ENCODE measurements at places on chromosomes 1 and 21.

- no peak for DNase-seq
Measured at GRCh38 chr1:9186082-9186859, 48.3 kb upstream of the H6PD start.

DNA sequence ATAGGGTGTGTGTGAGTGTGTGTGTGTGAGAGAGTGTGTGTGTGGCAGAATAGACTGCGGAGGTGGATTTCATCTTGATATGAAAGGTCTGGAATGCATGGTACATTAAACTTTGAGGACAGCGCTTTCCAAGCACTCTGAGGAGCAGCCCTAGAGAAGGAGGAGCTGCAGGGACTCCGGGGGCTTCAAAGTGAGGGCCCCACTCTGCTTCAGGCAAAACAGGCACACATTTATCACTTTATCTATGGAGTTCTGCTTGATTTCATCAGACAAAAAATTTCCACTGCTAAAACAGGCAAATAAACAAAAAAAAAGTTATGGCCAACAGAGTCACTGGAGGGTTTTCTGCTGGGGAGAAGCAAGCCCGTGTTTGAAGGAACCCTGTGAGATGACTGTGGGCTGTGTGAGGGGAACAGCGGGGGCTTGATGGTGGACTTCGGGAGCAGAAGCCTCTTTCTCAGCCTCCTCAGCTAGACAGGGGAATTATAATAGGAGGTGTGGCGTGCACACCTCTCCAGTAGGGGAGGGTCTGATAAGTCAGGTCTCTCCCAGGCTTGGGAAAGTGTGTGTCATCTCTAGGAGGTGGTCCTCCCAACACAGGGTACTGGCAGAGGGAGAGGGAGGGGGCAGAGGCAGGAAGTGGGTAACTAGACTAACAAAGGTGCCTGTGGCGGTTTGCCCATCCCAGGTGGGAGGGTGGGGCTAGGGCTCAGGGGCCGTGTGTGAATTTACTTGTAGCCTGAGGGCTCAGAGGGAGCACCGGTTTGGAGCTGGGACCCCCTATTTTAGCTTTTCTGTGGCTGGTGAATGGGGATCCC lies 18.3 kb upstream of the HDAC1 start:
- DNase-seq: peak; percentile 91

- peak; percentile 83 for DNase-seq
Measured at GRCh38 chr1:59976194-59977074, 49.9 kb upstream of the CYP2J2 start.

- no peak for DNase-seq
Measured at GRCh38 chr1:217331698-217332097, 299.2 kb downstream of the GPATCH2 start.

- no peak for DNase-seq
Measured at GRCh38 chr1:118043624-118044023, 114.1 kb downstream of the WDR3 start.

DNA sequence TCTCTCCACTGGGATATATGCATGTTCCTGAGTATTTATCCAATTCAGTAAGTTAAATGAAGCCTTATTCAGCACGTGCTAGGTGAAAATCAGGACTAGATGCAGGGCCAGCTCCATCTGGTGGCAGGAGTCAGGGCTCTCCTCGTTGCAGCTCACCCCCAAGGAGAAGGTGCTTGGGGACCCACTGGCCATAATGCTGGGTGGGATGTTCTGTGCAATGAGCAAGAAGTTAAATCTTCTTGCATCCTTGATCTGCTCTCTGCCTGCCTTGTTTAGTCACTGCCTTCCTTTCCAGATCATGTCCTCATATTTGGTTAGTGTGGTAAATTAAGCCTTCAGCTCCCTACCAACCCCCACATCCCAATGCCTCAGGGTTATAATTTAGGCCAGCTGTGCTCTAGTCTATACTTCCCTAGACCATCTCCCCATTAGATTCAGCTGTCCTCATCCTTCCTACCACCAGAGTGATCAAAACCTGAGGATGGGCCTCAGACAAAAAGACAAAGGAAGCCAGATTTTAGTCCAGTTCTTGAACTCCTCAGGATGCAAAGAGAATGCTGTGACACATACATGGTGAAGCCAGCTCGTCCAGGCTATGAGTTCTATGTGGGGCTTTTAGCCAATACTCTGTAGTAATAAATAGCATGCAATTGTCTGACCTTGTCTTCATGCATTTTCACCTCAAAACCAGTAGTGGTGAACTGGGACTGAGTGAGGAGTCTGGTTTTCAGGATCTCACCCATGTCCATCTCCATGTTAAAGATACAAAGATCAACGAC lies 55.9 kb downstream of the SEC16B start:
- no peak for DNase-seq

DNA sequence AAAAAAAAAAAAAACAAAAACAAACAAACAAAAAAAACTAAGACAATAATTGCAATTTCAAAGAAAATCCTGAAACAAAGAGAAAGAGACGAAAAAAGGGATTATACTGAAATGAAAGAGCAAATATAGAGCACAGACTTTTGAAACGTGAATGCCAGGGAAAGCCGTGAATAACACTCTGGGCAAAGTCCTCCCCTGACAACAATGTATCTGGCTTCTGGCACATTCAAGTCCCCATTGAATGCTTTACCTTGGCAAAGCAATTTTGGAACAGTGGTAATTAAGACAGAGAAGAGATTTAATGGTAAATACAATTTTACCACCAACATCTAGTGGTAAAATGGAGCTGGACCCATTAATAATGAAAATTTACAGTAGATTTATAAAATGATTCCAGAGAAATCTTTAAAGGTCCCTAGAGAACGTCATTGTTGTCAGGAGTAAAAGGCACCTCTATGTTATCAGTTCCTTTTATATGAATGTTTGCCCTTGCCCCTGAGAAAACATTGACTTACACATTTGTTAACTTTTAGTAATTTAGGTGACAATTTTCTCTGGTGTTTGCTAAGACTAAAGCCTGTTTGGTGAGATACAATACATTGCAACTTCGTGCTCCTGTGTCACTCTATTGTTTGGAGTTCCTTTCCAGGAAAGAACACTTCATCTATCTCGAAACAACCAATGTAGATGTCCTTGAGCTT lies 89.7 kb downstream of the GREM2 start:
- DNase-seq: no peak

GRCh38 chr1:225685476-225686176 lies 32.7 kb upstream of the ENAH start:
- no peak for DNase-seq

GRCh38 chr1:155001425-155001674 lies 1.3 kb upstream of the ZBTB7B start:
- DNase-seq: no peak

GRCh38 chr21:42784276-42784675 lies 95.1 kb downstream of the WDR4 start:
- DNase-seq: peak; percentile 41

- DNase-seq: peak; percentile 76
Measured at GRCh38 chr1:159214149-159214760, 9.6 kb downstream of the ACKR1 start.

- DNase-seq: no peak
Measured at GRCh38 chr1:10398278-10398733, 558 bp upstream of the PGD start.

DNA sequence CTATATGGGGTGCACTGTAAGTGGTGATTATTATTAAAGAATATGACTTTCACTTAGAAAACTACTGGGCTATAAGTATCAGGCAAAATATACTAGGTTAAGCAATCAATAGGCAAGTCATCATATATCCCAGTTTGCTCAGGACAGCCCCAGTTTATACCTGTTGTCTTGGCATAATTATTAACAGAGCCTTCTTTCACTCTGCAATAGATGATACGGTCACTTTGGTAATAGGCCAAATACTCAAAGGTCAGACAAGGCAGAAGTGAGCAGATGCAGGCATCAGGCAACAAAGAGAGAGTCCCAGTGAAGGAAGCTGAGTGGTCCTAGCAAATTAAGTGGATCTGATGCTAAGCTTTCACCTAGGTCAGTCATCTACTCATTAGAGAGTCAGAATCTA lies 599.9 kb downstream of the LMO4 start:
- no peak for DNase-seq

DNA sequence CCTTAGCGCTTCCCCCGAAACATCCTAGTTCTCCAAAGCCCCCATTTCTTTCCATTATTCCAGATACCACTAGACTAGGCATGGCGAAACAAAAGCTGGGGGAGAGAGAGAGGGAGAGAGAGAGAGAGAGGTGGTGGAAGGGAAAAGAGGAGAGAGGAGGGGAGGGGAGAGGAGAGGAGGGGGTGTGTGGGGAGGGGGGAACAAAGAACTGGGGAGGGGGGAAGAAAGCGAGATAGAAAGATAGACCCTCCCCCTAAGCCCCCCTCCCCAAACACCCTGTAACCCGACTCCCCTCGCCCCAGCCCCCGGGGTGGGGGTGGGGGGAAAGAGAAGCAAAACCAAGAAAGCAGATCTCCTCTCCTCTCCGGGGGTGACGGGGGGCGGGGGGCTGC lies 352 bp downstream of the MEX3A start:
- DNase-seq: no peak

DNA sequence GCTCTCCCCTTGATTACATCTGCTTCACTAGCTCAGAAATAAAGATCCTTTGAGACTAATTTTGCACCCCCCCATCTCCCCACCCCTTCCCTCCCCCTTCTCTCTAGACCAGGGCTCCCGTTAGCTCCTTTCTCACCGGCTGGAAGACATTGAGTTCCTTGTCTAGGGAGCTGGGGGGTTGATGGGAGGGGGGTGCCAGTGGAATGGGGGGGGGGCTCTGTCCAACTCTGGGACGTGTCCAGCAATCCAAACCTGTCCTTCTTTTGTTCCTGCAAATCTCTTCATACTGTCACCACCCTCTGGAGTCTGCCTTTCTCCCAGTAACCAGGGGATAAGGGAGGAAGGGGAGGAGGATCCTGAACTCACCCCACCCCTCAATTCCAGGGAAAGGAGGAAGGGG lies 61.9 kb downstream of the RHBG start:
- no peak for DNase-seq

DNA sequence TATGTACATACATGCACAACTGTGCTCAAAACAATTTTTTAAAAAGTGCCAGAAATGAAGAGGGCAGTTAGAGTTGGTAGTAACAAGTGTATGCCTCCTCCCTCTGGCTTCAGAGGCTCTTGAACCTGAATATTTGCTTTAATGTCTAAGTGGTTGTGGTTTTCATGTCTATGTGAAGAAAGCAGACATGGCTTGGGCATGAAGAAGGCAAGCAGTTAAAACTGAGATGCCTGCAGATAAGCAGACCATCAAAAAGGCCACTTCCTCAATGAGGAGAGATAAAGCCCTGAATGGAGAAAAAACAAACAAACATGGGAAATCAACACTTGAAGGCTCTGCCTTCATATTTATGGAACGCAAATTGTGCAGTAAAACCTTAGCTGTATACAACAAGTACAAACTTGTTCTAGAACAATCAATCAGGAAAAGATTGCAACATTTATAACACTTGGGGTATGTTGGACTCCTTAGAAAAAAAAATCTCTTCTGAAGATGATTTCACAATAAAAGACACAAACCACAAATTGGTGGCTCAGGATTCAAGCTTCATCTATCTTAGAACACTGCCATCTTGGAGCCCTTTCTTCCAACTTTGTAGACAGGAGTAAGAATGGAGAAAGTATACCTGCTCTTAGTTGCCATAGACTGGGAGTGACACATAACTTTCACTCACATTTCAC lies 52.7 kb upstream of the PLA2G4A start:
- peak; percentile 68 for DNase-seq

DNA sequence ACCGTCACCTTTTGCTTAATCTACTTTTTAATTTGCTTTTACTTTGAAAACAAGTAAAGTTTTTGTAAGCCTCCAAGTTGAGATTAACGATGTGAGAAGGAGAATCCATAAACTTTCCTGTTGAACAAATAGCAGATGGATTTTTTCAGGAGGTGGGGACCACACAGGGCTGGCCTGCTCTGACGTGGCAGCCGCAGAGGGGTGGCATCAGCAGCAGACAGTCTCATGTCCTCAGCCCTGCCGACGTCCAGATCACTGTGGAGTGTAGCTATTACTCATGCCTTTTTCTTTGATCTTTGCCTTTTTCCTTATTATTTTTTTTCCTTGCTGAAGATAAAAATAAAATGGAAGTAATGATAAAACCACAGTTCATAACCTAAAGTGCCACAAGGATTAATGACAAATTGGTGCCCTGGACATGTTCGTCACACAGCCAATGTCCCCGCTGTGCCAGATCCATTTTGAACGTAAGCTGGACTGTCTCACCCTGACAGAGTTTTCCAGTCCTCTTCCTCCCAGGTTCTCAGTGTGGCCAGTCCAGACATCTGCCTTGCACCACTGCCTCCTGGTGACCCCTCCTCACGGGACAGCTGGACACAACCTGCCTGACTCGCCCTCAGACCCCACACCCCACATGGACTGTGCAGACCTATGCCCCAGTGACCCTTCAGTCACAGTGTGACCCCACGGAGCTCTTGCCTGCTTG lies 15.4 kb upstream of the ZBTB21 start:
- no peak for DNase-seq

DNA sequence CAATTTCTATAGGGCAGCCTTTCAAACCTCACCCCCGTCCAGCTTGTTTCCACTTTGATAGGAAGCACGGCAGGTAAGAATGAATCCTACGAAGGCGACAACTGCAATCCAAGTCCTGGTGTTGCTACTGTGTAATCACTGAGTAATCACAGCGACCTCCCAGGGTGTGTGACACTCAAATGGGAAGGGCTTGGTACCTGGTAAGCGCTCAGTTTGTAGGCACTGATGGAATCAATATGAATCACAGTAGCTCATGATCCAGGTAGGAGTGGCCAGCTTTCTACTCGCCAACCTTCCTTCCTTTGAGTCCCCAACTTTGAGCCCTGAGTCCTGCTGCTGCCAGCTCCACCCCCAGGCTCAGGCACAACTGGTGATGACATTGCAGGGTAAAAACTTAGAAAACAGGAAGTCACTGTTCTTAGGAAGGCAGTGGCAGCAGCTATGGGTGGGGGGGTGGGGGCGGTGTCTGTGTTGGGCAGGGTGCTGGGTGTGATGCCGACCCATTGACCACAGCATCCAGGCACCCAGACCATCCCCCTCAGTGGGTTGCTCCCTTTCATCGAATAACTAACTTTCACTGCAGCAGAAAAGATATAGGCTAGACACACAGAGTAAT lies 70.7 kb downstream of the CD247 start:
- peak; percentile 56 for DNase-seq

- peak; percentile 93 for DNase-seq
Measured at GRCh38 chr1:41900603-41901444, 17.9 kb downstream of the HIVEP3 start.

GRCh38 chr21:41071258-41072171 lies 96.4 kb upstream of the BACE2 start:
- no peak for DNase-seq

GRCh38 chr1:185987611-185988321 lies 253.6 kb downstream of the HMCN1 start:
- DNase-seq: no peak

- DNase-seq: peak; percentile 74
Measured at GRCh38 chr1:3545363-3546047, 65.8 kb downstream of the MEGF6 start.

- no peak for DNase-seq
Measured at GRCh38 chr1:76705560-76705959, 161.7 kb upstream of the ST6GALNAC5 start.

DNA sequence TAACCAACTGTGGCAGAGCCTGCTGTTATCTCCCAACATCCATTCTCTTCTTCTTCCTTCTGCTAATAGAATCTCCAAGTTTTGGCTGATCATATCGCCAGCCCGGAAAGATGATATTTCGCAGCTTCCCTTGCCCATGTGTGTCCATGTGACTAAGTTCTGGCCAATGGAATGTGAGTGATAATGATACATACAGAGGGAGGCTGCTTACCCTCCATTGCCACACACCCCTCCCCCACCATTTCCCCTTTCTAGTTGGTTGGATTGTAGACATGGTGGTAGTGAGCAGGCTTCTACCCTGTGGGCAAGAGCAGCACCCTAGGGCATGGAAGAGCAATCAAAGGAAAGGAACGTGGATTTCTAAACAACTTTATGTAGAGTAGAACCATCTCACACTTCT lies 48.8 kb downstream of the SLC9C2 start:
- no peak for DNase-seq

- peak; percentile 77 for DNase-seq
Measured at GRCh38 chr1:153540394-153541361, at the start of gene S100A5. Gene S100A5, minus strand, starts transcription at chr1:153540934. Its CDS starts 743 bp downstream, at chr1:153540191.

Data from islet precursor cell (in vitro differentiated cells).